GM12865 (cell line): ENCODE measurements at places on chromosomes 7 and 10.

DNA sequence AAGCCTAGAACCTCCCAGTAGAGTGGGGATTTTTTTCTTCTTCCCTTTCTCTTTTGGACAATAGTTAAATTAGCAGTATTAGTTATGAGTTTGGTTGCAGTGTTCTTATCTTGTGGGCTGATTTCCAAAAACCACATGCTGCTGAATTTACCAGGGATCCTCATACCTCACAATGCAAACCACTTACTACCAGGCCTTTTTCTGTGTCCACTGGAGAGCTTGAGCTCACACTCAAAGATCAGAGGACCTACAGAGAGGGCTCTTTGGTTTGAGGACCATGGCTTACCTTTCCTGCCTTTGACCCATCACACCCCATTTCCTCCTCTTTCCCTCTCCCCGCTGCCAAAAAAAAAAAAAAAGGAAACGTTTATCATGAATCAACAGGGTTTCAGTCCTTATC is 5.4 kb downstream of the OPN1SW start:
- no peak for DNase-seq

DNA sequence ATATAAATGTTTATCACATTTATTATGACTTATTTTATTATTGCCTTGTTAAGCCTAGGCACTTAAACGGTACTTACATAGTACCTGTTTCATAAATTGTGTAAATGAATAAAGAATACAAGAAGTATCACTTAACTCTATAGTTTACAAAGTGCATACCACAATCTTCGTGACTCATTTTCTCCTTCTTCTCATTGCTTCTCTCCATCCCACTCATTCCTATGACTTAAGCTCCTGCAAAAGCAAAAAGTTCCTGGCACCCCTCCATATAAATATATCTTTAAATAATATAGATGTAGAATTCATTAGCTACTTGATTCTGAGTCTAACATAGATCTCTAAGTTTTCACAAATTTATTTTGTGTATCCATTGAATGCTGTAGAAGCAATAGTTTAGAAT is 1382.0 kb upstream of the CELF2 start:
- DNase-seq, result no peak

DNA sequence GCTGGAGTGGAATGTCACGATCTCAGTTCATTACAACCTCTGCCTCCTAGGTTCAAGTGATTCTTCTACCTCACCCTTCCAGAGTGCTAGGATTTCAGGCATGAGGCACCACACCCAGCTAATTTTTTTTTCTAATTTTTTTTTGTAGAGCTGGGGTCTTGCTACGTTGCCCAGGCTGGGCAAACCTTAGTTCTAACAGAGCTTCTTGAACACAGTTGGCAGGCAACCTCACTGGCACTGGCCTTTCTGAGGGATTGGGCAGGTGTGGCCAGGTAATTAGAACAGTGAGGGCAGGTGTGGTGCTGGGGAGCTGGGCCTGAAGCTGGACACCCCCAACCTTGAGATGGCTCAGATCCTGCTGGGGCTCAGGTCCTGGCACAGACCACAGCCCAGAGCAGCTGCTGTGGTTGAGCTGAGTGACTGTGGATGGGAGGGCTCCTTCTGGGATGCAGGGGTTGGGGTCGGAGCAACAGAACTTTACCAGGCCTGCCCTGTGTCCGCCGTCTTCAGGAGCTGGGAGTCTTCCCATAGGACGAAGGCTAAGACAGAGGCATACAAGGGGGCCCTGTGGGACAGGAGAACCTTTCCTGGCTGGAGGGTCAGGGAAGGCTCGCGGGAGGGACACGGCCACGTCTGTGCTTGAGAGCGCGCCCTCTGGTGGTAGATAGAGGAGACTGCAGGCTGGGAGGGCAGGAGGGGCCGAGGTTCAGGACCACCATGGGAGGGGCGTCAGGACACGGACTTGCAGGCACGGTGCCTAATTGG is 48.2 kb downstream of the COL26A1 start:
- DNase-seq, result peak; percentile 35

DNA sequence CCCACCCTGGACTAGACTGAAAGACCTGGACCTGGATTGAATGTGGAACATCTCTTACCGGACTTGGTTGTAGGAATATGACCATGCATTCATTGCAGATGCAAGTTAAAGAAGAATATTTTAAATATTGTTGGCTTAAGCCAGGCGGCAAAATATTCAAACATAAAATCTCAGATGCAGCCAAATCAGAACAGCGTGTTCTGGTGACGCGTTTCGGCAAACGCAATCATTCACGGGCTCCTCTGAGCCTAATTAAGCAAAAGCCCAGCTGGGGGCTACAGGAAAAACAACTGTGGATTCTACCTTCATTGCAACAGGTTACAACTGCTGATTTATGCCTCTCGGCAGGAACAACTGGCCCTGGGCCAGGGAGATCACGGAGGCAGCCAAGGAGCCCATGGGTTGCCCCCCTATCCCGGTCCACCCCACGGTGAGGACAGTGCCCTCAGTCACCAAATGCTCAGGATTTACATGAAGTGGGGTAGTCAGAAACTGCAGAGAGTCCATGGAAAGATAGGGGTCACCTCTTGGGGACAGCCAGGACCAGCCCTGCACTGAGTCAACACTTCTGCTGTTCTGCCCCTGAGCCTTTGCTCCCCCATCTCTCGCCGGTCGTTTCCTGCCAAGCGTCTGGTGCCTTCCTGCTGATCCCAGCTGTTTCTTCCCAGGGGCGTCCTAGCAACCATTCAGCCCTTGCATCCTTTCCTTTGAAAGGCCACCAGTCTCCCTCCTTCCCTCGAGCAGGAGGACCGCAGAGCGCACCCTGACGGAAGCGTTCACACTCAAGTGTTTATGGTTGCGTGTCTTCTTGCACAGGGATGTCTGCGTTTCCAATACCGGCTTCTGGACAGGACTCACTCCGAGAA is 64.4 kb upstream of the SFMBT2 start:
- no peak for DNase-seq

DNA sequence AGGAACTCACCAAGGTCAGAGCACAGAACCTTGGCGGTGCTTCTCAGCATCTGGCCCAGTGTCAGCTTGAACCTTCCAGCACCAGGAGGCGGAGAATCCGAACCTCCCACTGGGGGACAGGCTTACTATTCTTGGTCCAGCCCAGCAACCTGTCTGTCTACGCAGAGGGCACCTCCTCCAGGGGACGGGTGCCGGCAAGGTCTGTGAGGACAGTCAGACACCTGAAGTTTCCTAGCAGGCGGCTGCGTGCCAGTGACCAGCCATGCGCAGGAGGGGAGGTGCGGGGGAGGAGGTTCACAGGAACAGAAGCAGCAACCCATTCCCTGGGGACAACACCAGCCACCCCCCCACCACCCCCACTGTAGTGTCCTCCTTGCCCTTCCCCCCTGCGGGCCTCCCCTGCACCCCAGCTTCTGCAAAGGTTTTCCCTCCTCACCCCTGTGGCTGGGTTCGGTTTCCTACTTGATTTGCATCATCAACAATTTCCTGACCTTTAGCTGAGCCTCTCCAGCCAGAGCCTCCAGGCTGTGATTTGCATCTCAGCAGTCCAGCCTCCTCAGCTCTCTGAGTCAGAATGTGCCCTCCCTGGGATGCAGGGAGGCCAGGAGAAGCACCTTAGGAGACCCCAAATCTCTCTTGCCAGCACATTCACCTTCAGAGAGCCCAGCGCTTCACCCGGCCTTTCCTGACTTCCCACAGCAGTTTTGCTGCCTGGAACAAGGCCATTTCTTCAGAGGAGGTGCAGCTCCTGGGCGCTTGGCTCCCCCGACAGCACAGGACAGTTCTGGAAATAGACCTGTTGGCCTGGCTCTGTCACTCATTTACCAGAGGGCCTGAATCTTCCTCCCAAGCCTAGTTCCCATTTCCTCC is 107.5 kb upstream of the NPS start:
- no peak for DNase-seq

- no peak for DNase-seq
Observed at GRCh38 chr7:106129291-106129690, 17.2 kb upstream of the SYPL1 start.

- no peak for DNase-seq
Observed at GRCh38 chr10:61188691-61189090, 244.7 kb upstream of the RHOBTB1 start.
